Mesenteric fat pad (tissue), 1 donor: ENCODE measurements at places on chromosomes 1 and 21. TPM values are rescaled to one million over a fixed set of nuclear protein-coding genes. Genes with fewer than 3 reads are reported as not detected.

The OR2T33 gene
- total RNA-seq: not detected

The MROH7 gene
- 2.4 TPM for total RNA-seq

The PMVK gene
- 31.2 TPM for total RNA-seq

The TMPRSS15 gene
- total RNA-seq: 0.45 TPM

The RIIAD1 gene
- not detected for total RNA-seq

The PROK1 gene
- total RNA-seq: 1.3 TPM

The OR2L8 gene
- not detected for total RNA-seq

The CDCA8 gene
- 0.35 TPM for total RNA-seq

The AADACL3 gene
- total RNA-seq: 0.19 TPM

The PTGS2 gene
- total RNA-seq: 35.0 TPM

The MSH4 gene
- total RNA-seq: not detected

The RGS5 gene
- 60.4 TPM for total RNA-seq

The PIP5K1A gene
- total RNA-seq: 52.2 TPM

The CA6 gene
- total RNA-seq: not detected

The SPOCD1 gene
- total RNA-seq: 9.5 TPM

The PRRX1 gene
- 46.2 TPM for total RNA-seq

The PPOX gene
- 19.4 TPM for total RNA-seq
